K562 (cell line): ENCODE measurements at places on chromosomes 6 and 20. TPM values are rescaled to one million over a fixed set of nuclear protein-coding genes. Genes with fewer than 3 reads are reported as not detected.

Gene HSPA12B
- not detected in 2 replicates for polyA plus RNA-seq

Gene GPR63
- polyA plus RNA-seq, result 3.7 and 4.3 TPM in 2 replicates

DNA sequence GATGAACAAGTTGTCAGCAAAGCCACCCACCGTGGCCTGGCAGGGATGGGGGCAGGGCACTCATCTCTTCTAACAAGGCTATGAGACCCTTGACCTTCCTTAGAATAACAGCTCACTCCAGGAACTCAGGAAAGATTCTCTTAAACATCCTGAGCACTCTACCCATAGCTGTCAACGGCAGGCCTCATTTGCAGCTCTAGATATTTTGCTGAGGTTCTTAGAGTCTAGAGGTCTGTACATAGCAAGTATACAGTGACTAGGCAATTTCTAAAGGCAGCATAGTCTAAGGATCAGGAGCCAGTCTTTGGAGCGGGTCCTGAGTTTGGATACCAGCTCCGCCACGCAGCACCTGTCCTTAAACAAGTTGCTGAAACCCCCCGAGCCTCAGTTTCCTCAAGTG, 11.7 kb downstream of the TRERF1 start:
- no peaks in the 10 kb centered on the region for H3K4me1 ChIP-seq
- no peak overlapping the region for H3K27ac ChIP-seq
- H3K36me3 ChIP-seq, result no peaks in the 10 kb centered on the region
- no peak overlapping the region for H3K4me3 ChIP-seq
- DNase-seq, result no peak

Gene C6orf132
- polyA plus RNA-seq, result 0.16 and 0.26 TPM in 2 replicates

Gene MACROD2
- not detected in 2 replicates for polyA plus RNA-seq

Gene CD40
- polyA plus RNA-seq, result 2.3 and 2.9 TPM in 2 replicates

DNA sequence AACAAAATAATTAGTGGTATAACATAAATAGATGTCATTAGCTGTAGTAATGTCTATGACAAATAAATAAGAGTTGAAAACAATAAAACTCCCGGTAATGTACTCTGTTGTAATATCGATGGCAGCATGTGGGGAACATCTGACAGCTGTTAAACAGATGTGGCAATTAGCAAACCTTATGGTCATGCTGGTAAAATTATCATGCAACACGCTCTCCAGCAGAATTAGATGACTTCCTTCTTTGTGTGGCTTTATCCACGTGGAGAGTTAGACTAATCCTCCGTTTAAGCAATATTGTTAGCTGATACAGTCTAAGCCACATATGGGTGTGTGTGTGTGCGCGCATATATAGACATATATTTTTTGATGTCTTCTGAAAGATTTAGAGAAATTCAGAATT, 77.7 kb upstream of the ZFP64 start:
- H3K4me3 ChIP-seq, result no peak overlapping the region
- no peaks in the 10 kb centered on the region for H3K4me1 ChIP-seq
- DNase-seq, result no peak

- H3K27ac ChIP-seq, result peak within 1 kb of the TSS; percentile 77
- peaks cover 14% of the 10 kb centered on the region for H3K4me1 ChIP-seq
- DNase-seq, result peak; percentile 93
- no peaks in the 10 kb centered on the region for H3K27me3 ChIP-seq
- no peaks in the 10 kb centered on the region for H3K36me3 ChIP-seq
- peak within 1 kb of the TSS; percentile 60 for H3K4me3 ChIP-seq
These were observed at the start of gene RNF182 for GRCh38 chr6:13924949-13925881. Gene RNF182 (plus strand): TSS chr6:13924952. CDS start chr6:13977120, 52,168 bp downstream.

DNA sequence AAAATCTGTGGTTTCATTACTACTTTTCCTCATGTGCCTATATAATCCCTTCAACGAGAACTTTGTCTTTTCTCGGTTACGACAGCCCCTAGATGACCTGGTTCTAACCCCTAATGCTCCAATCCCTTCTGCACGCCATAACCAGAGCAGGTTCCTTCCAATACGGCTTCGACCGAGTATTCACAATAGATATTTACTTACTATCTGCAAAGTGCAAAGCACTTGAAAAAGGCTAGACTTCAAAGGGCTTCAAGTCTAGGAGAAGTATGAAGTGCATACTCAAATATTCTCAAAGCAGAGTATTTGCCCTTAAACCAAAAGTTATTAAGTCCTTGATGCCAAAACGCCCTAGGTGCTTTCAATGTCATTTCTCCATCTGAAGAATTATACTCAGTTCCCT, 63.4 kb upstream of the NHSL1 start:
- no peaks in the 10 kb centered on the region for H3K4me1 ChIP-seq
- no peak overlapping the region for H3K27ac ChIP-seq
- H3K4me3 ChIP-seq, result no peak overlapping the region
- DNase-seq, result no peak

DNA sequence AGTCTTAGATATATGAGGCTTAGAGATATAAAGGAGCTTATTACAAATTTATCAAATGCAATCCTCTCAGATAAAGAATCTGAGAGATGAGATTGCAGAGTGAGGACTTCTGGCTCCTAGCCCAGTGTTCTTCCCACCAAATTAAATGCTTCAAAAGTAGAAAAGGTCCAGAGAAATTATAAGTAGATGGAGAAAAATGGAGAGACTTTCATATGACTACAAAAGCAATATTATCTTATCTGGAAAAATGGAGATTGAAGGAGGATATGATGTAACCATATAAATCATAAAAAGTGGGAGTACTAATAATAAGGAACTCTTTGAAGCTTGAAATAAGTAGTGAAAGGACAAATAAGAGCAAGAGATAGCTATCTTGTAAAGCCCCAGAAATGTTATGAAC, 2.8 kb downstream of the KCTD20 start:
- peaks cover 17% of the 10 kb centered on the region for H3K4me1 ChIP-seq
- DNase-seq, result no peak
- H3K27me3 ChIP-seq, result no peaks in the 10 kb centered on the region
- no peak overlapping the region for H3K4me3 ChIP-seq

Gene SLPI
- polyA plus RNA-seq, result not detected in 2 replicates

Gene B3GAT2
- not detected in 2 replicates for polyA plus RNA-seq

Gene BMP5
- polyA plus RNA-seq, result not detected in 2 replicates

Gene CST11
- polyA plus RNA-seq, result not detected in 2 replicates

- H3K36me3 ChIP-seq, result no peaks in the 10 kb centered on the region
- no peak overlapping the region for H3K4me3 ChIP-seq
- DNase-seq, result no peak
- H3K27ac ChIP-seq, result no peak overlapping the region
These were observed 105.8 kb downstream of the CD109 start for GRCh38 chr6:73801652-73802268.

DNA sequence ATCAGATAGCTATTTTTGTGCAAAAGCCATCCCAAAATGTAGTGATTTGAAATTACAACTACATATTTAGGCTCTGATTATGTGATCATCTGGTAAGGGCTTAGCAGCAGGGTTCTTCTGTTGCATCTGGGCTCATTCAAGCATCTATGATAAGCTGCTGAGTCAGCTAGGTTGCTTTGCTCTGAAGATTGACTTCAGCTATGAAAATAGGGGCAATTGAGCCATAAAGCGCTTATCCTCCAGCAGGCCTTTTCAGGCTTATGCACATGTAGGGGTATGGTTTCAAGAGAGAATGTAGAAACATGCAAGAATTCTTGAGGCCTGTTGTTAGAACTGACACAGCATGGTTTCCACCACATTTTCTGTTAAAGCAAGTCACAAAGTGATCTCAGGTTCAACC, 114.1 kb downstream of the PLCB1 start:
- H3K27me3 ChIP-seq, result no peaks in the 10 kb centered on the region
- no peak for DNase-seq
- no peak overlapping the region for H3K27ac ChIP-seq
- no peaks in the 10 kb centered on the region for H3K4me1 ChIP-seq
- H3K4me3 ChIP-seq, result no peak overlapping the region

Gene LBP
- not detected in 2 replicates for polyA plus RNA-seq

- H3K27ac ChIP-seq, result no peak overlapping the region
- DNase-seq, result no peak
- H3K4me1 ChIP-seq, result peaks cover 27% of the 10 kb centered on the region
- no peaks in the 10 kb centered on the region for H3K27me3 ChIP-seq
These were observed 119.0 kb upstream of the RNF24 start for GRCh38 chr20:4134355-4134834.

DNA sequence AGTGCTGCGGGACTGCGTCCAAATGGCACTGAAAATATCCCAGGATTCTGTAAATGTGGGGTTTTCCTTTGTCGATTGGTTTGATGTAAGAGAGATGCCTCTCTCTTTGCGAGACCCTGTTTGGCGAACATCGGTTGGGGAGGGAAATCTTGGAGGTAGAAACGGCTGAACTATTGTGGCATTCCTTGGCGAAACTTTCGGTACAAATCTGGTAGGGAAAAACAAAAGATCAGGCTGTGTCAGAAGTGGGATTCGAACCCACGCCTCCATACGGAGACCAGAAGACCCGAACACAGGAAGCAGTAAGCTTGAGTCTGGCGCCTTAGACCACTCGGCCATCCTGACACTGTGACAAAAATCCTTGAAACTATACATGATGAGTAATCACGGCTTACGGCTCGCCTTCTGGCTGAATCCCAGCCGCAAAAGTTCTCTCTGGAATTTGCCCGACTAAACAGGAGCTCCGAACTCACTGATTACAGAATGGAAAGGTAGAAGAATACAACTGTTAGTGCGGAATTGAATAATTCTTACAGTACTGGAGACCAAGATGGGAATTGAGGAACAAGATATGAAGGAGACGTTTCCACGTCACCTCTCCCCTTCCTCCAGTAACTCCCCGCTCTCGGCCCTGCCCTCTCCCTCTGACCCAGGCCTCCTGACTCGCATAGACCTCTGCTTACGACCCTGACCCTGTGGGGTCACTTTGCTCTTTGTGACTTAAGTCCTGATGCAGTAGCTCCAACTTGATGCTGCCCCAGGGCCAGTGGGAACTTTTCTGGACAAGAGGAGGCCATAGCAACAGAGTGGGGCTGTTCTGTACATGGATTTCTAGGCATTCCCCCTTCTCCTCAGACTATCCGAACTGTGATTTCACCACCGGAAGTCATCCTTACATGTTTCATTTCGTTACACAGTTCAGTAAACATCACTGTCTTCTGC, 132.8 kb upstream of the ZNF184 start:
- H3K4me3 ChIP-seq, result peak overlapping the region; percentile 60
- peak overlapping the region; percentile 54 for H3K27ac ChIP-seq
- peaks cover 13% of the 10 kb centered on the region; the same call in 2 of the 3 replicates for H3K4me1 ChIP-seq
- no peaks in the 10 kb centered on the region for H3K36me3 ChIP-seq

DNA sequence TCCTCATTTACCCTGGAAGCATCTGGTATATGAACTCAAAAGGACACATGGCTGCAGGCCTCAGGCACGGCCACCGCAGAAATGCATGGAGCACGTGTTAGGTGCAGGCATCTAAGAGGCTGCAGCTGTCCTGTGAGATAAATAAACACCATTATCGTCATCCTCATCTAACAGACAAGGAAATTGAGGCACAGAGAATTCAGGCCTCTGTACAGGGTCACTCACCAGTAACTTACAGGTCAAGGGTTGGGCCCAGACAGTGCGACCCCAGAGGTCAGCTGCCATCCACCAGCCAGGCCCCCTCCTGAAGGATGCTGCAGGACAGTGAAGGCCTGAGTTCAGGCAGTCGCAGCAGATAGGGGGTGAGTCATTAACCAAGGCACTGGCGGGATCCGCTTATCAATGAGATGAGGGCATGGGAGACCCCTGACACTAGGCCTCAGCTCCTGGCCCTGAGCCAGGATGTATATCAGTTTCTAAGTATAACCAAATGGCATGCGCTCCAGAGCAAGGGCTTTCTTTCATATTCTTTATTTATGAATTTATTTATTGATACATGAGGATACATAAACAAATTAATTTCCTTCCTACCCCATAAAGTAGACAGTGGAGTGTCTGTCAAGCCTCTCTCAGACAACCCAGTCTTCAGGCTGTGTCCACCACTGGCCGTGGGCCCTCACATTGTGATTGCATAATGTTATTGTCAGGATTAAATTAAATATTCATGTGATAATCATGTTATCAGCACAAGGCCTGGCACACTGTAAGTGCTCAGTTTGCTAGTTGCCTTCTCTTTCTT, 316.9 kb downstream of the QKI start:
- H3K27me3 ChIP-seq, result peaks cover 2% of the 10 kb centered on the region; the same call in 1 of the 3 replicates
- H3K4me3 ChIP-seq, result no peak overlapping the region
- H3K4me1 ChIP-seq, result peaks cover 22% of the 10 kb centered on the region; the same call in 2 of the 3 replicates
- H3K36me3 ChIP-seq, result no peaks in the 10 kb centered on the region

DNA sequence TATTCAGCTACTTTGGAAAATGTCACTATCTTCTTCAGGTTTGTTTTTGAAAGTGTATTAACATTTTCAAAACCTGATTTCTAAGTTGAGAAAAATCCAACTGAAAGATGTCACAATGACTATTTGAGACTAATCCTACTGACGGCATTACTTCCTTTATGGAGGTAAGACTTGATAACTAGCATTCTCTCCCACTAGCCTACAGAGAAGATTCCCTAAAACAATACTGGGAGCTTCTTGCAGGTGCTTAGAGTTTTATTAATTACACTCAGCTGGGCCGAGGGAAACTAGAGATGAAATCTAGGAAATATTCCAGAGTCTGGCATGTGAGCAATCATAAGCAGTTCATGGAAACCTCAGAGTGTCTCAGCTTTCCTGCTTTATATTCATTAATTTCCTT, 114.0 kb downstream of the LCA5 start:
- H3K27me3 ChIP-seq, result no peaks in the 10 kb centered on the region
- H3K4me3 ChIP-seq, result no peak overlapping the region
- no peak overlapping the region for H3K27ac ChIP-seq
- no peak for DNase-seq

DNA sequence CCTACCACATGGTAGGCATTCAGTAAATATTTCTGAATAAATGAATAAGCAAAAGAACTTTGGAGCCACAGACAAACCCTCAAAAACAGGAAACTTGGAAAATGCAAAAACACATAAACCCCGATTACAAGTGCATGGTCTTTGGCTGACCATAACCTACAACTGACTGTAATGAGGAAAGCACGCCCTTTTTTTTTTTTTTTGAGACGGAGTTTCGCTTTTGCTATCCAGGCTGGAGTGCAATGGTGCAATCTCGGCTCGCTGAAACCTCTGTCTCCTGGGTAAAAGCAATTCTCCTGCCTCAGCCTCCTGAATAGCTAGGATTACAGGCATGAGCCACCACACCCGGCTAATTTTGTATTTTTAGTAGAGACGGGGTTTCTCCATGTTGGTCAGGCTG, 11.9 kb upstream of the LATS1 start:
- H3K36me3 ChIP-seq, result peaks cover 86% of the 10 kb centered on the region
- H3K4me1 ChIP-seq, result peaks cover 16% of the 10 kb centered on the region
- no peak overlapping the region for H3K4me3 ChIP-seq
- H3K27ac ChIP-seq, result peak overlapping the region; percentile 95
- H3K27me3 ChIP-seq, result no peaks in the 10 kb centered on the region

- no peaks in the 10 kb centered on the region for H3K4me1 ChIP-seq
- peak overlapping the region; percentile 91 for H3K4me3 ChIP-seq
- H3K36me3 ChIP-seq, result no peaks in the 10 kb centered on the region
- no peaks in the 10 kb centered on the region for H3K27me3 ChIP-seq
- DNase-seq, result no peak
These were observed 1.0 kb upstream of the XRN2 start for GRCh38 chr20:21301940-21302663.

Gene LAMA2
- 0.01 and 0.04 TPM in 2 replicates for polyA plus RNA-seq

GRCh38 chr20:56360133-56360907, 1.5 kb downstream of the FAM210B start:
- peaks cover 26% of the 10 kb centered on the region for H3K36me3 ChIP-seq
- DNase-seq, result peak; percentile 59
- H3K27me3 ChIP-seq, result no peaks in the 10 kb centered on the region
- peaks cover 56% of the 10 kb centered on the region for H3K4me1 ChIP-seq
- H3K4me3 ChIP-seq, result peak overlapping the region; percentile 81

- H3K4me1 ChIP-seq, result no peaks in the 10 kb centered on the region
- H3K27me3 ChIP-seq, result no peaks in the 10 kb centered on the region
These were observed 47.9 kb upstream of the ISM1 start for GRCh38 chr20:13173201-13173600.
